ENCODE measurements at places on chromosomes 6 and 20. TPM values are rescaled to one million over a fixed set of nuclear protein-coding genes. Genes with fewer than 3 reads are reported as not detected.

RAD21L1 gene
- total RNA-seq = 0.14 TPM

RIPOR2 gene
- not detected for total RNA-seq

COL19A1 gene
- total RNA-seq = not detected

IMPG1 gene
- total RNA-seq = not detected

C6orf15 gene
- not detected for total RNA-seq

HTR1E gene
- not detected for total RNA-seq

BPIFB1 gene
- total RNA-seq = not detected

BMP7 gene
- not detected for total RNA-seq

SNAP25 gene
- total RNA-seq = not detected

OPRM1 gene
- total RNA-seq = not detected

TUBB2B gene
- total RNA-seq = 2.4 TPM

ULBP1 gene
- total RNA-seq = 0.11 TPM

PRICKLE4 gene
- total RNA-seq = 0.67 TPM

MCCD1 gene
- not detected for total RNA-seq

LAMA5 gene
- 54.0 TPM for total RNA-seq

OR2H2 gene
- not detected for total RNA-seq

MMP24 gene
- 0.78 TPM for total RNA-seq

Measured in pulmonary artery endothelial cell (primary cell).